ENCODE measurements at places on chromosomes 3 and 15. TPM values are rescaled to one million over a fixed set of nuclear protein-coding genes. Genes with fewer than 3 reads are reported as not detected.

DNA sequence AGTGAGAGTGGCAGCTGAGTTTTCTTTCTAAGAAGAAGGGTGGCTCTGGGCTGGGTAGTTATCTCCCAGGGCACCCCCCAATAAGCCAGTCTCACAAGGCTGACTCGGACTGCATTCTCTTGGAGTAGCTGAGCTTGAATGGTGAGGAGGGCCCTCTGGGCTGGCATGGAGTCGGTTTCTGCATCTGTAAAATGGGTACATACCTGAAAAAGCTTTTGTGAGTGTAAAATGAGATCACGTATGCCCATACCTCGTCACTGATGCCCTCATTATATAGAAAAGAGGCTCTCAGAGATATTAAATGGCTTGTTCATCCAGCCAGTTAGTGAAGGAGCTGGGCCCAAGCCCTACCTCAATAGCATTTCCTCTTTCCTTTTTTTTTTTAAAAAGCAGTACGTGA is 41.2 kb downstream of the SMAD6 start:
- no peak for DNase-seq

GRCh38 chr3:119418641-119419040 is 44.8 kb downstream of the TMEM39A start:
- no peak for DNase-seq

- DNase-seq, result no peak
Measured at GRCh38 chr3:47885168-47885567, 82.2 kb downstream of the DHX30 start.

DNA sequence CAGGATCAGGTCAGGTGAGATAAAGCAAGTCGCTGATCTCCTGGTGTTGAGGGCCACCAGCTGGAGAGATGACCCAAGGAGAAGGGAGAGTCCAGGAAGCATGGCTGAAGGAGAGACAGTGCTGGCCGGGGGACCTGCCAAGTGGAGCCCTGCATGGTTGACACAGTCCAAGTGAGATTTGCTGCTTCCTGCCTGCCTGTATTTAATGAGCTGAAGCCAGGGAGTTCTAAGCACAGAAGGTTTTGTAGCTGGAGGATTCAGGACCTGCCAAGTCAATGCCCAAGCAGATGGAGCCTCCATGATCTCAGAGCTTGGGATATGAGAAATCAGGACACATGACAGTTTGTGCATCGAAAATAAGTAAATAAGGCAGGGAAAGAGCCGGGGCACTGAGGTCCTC is 125.6 kb downstream of the SRGAP3 start:
- no peak for DNase-seq

DNA sequence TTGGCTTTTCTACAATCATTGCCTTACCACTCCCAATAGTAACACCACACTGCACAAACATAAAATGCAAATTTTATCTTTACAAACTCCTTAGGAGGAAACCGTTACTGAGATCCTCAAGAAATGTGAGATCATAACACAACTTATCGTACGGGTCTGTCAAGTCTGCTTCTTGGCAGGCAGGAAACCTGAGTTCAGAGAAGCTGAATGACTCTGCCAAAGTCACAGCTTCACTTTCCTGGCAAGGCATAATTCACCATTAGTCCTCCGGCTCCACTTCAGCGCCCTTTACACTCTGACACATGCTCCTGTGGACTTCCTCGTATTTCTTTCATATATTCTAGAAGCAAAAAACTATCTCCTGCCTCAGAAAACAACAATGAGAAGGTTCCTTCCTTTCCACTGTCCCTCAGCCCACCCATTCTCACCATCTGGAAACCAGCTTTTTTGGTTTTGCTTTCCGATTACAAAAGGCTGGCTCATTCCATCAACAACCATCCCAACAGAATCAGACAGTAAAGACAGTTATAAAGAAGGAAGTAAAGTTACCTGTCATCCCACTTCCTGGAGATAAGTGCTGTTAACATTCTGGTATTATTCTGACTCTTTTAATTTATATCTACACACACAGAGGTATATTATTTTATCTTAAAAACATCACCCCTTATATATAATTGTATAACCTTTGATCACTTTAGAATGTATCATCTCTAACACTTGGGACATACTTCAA is 223.4 kb downstream of the STT3B start:
- no peak for DNase-seq

DNA sequence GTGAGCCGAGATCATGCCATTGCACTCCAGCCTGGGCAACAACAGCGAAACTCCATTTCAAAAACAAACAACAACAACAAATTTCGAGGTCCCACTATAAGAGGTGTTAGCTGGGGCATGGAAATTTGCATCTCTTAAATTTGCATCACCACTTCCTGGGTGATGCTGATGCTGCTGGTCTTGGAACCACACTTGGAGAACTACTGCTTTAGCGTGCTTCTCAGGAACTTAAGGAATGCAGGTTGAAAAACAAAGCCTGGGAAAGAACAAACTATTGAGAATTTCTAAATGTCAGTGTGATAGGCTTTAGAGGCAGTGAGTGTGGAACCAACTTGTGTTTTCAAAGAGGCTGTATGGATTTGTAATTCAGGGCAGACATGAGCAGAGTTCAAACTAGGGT is 858.4 kb upstream of the ARPP21 start:
- DNase-seq, result no peak

DNA sequence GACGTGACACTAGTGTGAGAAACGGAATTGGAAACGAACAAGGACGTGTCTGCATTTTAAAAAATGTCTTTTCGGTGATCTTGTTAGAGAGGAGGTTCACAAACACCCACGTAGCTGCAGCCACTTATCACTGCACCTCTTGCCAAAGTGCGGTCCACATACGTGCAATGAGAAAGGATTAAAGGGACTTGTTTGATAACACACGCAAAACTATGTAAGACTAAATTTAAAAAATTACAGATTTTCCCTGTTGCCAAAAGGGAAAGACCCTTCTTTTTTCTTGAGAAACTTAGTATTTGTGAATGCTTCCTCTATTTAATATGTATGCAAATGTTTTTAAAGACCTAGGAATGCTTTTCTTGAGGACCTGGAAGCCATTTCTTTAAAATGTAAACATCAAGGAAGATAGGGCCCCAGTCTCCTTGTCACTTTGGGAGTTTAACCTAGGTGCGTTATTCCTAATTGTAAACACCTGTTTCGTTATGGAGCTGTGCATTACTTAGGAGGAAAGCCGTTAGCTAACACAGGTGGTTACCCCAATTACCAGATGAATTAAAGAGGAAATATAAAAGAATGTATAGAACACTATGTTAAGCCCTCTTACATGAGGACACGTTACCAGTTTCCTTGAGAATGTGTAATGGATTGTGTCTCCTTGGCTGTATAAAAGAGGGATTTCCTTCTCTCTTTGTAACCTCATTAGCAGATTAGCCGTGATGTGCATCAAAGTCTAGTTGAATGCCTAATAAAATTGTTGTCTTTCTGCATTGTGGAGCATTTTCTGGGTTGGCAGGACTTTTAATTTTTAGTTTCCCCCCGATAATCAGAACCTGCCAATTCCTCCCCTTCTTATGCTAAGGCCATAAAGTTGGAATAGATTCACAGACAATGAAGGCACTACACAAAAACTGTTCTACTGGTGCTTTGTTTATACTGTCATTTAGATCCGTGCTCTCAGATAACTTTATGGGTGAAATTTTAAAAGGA is 1.0 kb downstream of the LEKR1 start:
- DNase-seq, result no peak

- no peak for DNase-seq
Measured at GRCh38 chr15:32767236-32767635, 49.4 kb downstream of the GREM1 start.

- no peak for DNase-seq
Measured at GRCh38 chr3:75171630-75172230, 492.4 kb upstream of the FRG2C start.

- no peak for DNase-seq
Measured at GRCh38 chr15:83396101-83396500, 51.0 kb upstream of the SH3GL3 start.

GRCh38 chr3:28667646-28668621 is 319.3 kb upstream of the AZI2 start:
- DNase-seq, result no peak

GRCh38 chr3:160434071-160434470 is 15.5 kb downstream of the TRIM59 start:
- no peak for DNase-seq

GRCh38 chr3:169615833-169616232 is 47.7 kb downstream of the MECOM start:
- no peak for DNase-seq

GRCh38 chr3:120503727-120504616 is 53.2 kb upstream of the FSTL1 start:
- no peak for DNase-seq

GRCh38 chr3:18609187-18609586 is 184.0 kb upstream of the SATB1 start:
- no peak for DNase-seq

- DNase-seq, result no peak
Measured at GRCh38 chr3:57221883-57222282, 5.6 kb upstream of the APPL1 start.

GRCh38 chr3:42742259-42742658 is 30.8 kb downstream of the CCDC13 start:
- DNase-seq, result no peak

DNA sequence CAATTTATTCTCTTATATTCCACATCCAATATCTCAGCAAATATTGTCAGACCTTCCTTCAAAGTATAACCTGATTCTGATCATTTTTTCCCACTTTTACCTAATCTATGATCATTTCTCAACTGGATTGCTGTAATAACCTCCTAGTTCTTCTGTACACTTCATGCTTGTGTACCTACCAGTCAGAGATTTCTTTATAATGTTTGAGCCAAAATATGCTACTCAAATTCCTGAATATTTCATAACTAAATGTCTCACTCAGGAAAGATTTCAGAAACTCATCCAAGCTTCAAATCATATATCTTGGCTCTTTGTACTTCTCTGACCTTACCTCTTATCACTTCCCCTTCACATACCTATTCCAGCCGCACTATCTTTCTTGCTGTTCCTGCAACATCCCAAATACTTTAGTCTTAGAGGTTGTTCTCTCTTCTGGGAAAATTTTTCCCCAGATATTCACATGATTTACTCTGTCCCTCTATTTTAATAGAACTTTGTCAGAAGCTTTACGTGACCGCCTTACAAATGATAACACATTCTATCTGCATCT is 20.0 kb downstream of the BCHE start:
- DNase-seq, result no peak

GRCh38 chr3:12139111-12139511 is 19.6 kb downstream of the TIMP4 start:
- no peak for DNase-seq

DNA sequence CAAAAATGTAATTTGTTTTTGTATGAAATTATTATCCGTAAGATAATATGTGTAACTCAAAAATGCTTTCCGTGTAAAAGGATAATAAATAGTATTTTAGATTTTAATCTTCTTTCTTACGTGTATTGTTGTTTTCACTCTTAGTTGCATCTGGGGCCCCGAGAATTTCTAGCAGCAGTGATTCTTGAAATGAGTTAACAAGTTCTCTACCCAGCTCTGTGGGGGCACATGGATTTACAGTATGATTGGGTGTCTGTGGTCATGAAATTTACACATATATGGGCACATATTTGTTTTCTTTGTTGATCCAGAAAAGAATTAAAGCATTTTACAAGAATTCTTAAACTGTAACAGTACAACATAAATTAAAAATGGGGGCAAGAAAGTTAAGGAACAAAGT is 145.9 kb upstream of the LRRFIP2 start:
- DNase-seq, result no peak

DNA sequence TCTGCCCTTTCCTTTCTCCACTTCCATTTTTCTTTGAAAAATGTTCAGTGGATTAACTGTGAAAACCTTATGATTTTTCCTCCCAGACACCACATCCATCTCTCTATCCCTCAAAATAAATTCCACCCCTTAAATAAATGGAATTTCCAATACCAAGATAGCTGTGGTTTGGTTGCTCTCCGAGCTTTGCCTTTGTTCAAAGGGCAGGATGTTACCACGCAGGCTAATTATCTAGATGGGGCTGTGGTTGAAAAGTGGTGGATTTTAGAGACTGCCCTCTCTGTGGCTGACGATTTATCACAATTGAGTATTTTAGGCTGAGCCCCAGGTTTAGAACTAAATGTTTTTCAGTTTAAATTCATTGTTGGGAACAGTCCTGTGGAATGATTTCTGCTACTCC is 36.9 kb upstream of the CMSS1 start:
- no peak for DNase-seq

GRCh38 chr3:55726501-55726775 is 239.3 kb upstream of the WNT5A start:
- DNase-seq, result no peak

- DNase-seq, result no peak
Measured at GRCh38 chr3:32097768-32098167, 8.7 kb upstream of the GPD1L start.

DNA sequence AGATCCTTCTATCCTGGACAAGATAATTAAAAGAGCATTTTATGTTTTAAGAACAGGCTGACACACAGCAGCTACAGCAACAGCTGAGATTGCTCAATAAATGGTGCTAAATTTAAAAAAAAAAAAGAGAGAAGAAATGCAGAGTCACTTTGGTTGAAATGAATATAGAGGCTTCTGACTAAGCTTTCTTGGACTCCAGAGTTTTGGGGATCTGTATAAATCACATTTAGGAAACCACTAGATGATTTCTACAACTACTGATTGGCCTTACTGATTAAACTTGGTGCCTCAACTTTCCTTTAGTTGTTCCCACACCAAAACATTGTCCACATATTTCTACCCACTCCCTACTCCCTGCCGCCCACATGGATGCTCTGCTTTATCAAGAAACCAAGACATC is 132.9 kb upstream of the ZBTB20 start:
- no peak for DNase-seq

DNA sequence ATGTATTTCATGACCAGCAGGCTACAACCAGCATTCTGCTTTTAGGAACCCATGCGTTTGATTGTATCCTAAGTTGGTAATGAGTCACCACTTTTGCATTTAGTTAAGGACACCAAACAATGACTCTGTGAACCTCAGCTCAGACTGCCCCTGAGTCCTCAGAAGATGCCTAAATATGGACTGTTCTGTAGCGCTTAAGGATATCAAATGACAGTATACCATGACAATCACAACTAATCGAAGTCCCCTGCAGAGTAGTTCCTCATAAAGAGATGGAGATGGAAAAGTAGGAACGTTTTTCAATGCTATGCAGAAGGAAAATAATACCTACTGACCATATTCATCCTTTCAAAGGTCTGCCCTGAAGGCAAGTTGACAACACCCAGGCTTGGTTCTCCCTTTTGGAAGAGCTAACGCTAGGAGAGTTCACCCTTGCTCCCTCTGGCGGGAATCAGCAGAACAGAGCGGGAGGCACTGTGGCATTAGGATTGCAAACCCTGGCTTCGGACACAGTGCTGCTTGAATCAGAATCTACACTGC is 508.6 kb downstream of the FHIT start:
- no peak for DNase-seq

The NR1I2 gene
- polyA plus RNA-seq, result not detected

The TNFSF10 gene
- polyA plus RNA-seq, result 92.1 TPM

The FMN1 gene
- polyA plus RNA-seq, result 1.4 TPM

The GOLGA6B gene
- polyA plus RNA-seq, result not detected

The ITIH1 gene
- polyA plus RNA-seq, result not detected

The PTX3 gene
- polyA plus RNA-seq, result 0.21 TPM

The TYRO3 gene
- not detected for polyA plus RNA-seq

The ZNF620 gene
- 3.8 TPM for polyA plus RNA-seq

The CEP63 gene
- polyA plus RNA-seq, result 56.3 TPM

The LCMT2 gene
- polyA plus RNA-seq, result 6.2 TPM

The MUC20 gene
- 0.66 TPM for polyA plus RNA-seq

The KCNH8 gene
- not detected for polyA plus RNA-seq

The SCG3 gene
- not detected for polyA plus RNA-seq

Data from naive thymus-derived CD4-positive, alpha-beta T cell (primary cell).